ENCODE measurements at places on chromosomes 5 and 9.

DNA sequence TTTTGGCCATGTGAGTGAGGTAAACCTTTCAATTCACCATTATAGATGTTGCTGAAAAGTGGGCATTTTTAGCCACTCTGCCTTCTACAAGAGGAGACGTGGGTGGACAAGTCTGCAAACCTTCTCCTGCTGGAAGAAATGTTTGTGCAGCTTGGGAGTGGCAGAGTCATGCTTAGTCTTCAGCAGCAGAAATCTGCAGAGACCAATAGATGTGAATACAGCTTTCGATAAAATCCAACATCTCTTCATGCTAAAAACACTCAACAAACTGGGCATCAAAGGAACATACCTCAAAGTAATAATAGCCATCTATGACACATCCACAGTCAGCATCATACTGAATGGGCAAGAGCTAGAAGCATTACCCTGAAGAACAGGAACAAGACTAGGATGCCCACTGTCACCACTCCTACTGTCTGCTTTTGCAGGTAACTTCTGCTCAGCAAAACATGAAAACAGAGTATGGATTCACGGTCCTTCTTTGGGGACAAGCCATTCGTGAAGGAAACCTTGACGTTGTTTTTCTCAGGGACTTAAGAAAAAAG, 91.3 kb downstream of the RALGPS1 start:
- no peak for DNase-seq

GRCh38 chr9:107866711-107867311, 377.2 kb upstream of the KLF4 start:
- no peak for DNase-seq

- no peak for DNase-seq
Observed at GRCh38 chr9:101342595-101342994, 42.2 kb downstream of the BAAT start.

DNA sequence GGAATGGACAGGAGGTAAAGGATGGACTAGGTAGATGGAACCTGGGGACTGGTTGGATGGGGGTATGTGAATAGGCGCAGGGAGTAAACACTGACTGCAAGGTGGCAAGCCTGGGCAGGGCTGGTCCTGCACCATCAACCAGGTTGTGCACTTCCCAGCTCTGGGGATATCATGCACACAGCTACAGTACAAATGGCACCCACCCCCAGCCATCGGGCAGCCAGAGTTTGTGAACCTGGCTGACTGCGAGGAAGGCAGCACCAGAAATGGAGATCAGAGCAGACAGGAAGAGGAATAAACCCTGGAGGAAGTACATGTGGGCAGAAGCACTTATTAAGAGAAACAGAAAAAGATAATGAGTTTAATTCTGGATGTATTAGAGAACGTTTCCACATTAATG, 229.1 kb downstream of the ESM1 start:
- no peak for DNase-seq

DNA sequence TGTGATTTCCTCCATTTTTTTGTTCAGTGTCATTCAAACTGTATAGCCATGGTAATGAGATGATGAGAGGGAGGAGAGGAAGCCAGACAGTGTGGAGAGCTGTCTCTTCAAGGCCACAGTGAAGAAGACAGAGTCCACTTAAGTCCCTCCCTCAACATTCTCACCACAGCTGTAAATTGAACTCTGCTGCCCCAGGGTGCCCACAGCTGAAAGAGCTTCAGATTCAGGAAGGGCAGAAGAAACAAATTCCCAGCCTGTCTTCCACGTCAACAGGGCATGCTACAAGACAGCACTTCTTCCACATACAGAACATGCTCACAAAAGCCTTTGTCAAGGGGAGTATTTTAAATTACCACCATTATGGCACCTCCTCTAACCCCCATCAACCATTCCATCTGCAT, 100.4 kb downstream of the KLHL3 start:
- no peak for DNase-seq

DNA sequence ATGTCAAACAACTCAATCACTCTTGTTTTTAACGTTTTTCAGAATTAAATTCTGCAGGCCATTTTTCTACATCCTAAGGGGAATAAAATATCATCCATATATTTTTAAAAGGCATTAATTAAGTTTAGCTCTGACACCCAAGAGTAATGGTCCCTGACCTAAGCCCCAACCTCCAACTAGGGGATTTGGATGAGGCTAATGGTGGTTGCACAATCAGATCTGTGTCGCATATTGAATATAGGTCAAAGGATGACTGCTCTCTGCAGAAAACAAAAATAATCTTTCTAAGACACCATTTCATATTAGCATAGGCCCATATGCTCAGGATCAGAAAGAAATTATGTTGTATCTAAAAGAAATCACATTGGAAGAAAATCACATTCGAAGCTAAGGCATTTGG, 20.7 kb downstream of the CDH6 start:
- DNase-seq: no peak

DNA sequence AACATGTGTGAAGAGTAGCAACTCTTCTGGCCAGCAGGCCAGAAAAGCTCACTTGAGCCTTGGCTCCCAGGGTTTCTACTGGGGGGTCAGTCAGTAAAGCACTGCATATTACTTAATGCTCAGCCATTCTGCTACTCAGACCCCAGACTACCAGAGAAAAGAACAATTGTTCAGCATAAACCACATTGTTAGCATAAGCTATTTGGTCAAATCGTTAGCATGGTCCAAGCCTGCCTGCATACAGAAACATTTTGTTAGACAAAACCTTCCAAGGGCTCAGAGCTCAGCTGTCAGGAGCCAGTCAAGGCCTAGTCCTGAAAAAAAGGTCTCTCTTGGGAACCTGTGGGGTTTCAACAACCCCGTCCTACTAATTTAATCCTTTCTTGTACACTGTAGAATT, 449.3 kb downstream of the PRR16 start:
- no peak for DNase-seq

DNA sequence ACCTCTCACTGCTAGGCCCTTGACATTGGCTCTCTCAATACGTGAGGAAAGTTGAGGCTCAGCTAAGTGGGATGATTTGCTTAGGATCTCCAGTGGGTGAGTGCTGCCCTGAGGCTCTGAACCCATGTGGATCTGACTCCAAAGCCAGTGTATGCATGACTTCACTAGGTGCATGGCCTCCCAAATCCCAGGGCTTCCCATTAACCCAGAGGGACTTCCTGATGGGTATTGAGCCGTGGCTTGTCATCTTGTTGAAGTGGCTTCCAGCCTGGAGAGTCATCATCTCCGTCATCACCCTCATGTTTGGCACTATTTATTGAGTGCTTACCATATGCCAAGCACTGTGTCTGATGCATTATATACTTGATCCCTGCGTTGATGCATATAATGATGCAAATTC, 37.3 kb upstream of the TEX48 start:
- DNase-seq: no peak

DNA sequence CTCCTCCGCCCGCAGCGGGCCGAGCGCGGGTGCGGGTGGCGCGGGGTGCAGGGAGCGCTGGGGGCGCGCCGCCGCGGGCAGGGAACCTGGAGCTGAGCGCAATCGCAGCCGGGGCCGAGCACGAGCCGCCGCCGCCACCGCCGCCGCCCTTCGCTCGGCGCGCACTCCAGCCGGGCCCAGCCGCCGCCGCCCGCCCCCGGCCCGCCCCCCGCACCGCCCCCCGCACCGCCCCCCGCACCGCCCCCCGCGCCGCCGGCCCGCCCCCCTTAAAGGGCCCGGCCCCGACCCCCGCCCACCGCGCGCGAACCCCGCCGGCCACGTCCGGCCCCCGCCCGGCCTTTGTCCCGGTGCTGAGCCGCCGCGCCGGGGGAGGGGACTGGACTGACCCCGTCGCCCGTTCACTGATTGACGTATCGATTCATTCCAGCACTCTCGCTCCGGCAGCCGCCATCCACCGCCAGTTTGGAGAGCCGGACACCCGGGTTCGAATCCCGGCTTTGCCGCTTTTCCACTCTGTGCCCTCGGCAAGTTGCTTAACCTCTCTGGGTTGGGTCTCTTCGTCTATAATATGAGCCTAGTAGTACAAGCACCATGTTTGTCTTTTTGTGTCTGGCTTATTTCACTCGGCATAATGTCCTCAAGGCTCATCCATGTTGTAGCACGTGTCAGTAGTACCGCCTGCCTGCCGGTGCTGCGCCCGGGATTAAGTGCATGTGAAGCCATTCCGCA, at the start of gene SH3PXD2B:
Gene SH3PXD2B (minus strand): TSS at position 168 of the 729 bp plus-strand sequence. CDS start 173 bp downstream, outside the sequence.
- DNase-seq: peak; percentile 19

DNA sequence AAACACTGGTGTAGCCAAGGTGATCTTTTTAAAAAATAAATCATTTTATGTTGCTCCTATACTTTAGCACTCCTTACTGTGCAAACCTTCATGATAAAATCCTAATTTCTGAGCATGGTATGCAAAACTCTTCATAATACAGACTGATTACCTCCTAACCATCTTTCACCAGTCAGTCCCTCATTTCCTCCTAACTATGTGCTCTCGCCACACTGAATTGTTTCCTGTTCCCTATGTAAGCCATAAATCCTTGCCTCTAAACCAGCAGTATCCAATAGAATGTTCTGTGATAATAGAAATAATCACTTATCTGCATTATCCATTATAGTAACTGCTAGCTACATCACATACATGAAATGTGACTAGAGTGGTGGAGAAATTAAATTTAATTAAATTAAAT, 10.7 kb downstream of the AP3B1 start:
- no peak for DNase-seq

GRCh38 chr9:38386319-38386895, 6.1 kb upstream of the ALDH1B1 start:
- DNase-seq: no peak

- DNase-seq: no peak
Observed at GRCh38 chr9:38137342-38137741, 68.3 kb upstream of the SHB start.

DNA sequence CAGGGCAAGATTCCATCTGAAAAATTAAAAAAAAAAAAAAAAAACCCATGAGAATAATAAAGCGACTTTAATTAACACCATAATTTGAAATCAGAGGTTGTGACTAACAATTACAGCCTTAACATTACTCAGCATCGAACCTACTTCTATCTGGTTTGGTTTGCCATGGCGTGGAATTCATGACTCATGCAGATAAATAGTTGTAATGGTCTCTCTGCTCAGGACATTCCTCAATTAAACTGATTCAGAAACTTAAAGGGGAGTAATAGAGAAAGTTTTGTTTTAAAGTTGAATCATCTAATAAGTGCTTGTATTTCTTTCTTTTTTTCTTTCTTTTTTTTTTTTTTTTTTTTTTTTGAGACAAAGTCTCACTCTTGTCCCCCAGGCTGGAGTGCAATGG, 135.5 kb downstream of the SPATA31D1 start:
- DNase-seq: no peak

- DNase-seq: peak; percentile 9
Observed at GRCh38 chr9:112971415-112971814, 40.6 kb downstream of the ZNF883 start.

- no peak for DNase-seq
Observed at GRCh38 chr9:137973829-137974416, 96.3 kb downstream of the CACNA1B start.

DNA sequence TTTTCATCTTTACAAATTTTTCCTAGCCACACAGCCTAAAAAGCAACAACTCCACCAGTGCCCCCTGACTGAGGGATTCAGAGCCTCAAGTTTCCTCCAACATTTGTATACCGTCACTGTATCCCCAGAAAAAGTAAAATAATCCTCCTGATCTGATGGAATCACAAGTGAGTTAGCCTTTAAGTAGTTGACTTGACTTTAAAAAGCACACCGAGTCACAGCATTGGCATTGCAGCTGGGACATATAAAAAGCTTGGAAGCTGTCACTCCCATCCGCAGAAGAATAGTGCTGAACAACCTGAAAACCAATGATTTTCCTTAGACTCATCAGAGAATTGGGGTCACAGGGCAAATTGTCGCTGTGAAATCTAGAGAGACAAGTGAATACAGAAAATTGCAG, 41.6 kb upstream of the FBN2 start:
- no peak for DNase-seq
